A549 treated with CORT108297 at 1 μM for 4 hours (cell line): ENCODE measurements at places on chromosomes 1 and 21. TPM values are rescaled to one million over a fixed set of nuclear protein-coding genes. Genes with fewer than 3 reads are reported as not detected.

CYYR1 gene
- not detected in 5 replicates for total RNA-seq

FCRLA gene
- 0.06 to 0.10 TPM in 2 of 5 replicates, not detected in the others for total RNA-seq

ACTL8 gene
- total RNA-seq: 1.2 to 2.0 TPM (median 1.5 TPM) in 5 replicates

PDZK1 gene
- 0.66 to 0.99 TPM (median 0.77 TPM) in 5 replicates for total RNA-seq

C8A gene
- total RNA-seq: not detected in 5 replicates

LAMC2 gene
- 21.5 to 31.5 TPM (median 24.9 TPM) in 5 replicates for total RNA-seq

TAS1R3 gene
- 0.12 to 0.17 TPM (median 0.14 TPM) in 5 replicates for total RNA-seq

KIAA1614 gene
- 0.40 to 1.2 TPM (median 1.0 TPM) in 5 replicates for total RNA-seq

FCMR gene
- 3.3 to 6.3 TPM (median 4.9 TPM) in 5 replicates for total RNA-seq

NCF2 gene
- 1.3 to 3.9 TPM (median 2.0 TPM) in 5 replicates for total RNA-seq

PTPRU gene
- total RNA-seq: 6.0 to 8.9 TPM (median 7.0 TPM) in 5 replicates

FYB2 gene
- not detected in 5 replicates for total RNA-seq

MAGI3 gene
- 3.2 to 4.7 TPM (median 4.5 TPM) in 5 replicates for total RNA-seq

RAB7B gene
- total RNA-seq: 1.0 to 2.8 TPM (median 1.7 TPM) in 5 replicates

GSTM1 gene
- total RNA-seq: not detected in 5 replicates

TNFRSF1B gene
- 0.21 to 0.47 TPM (median 0.35 TPM) in 5 replicates for total RNA-seq

DIO1 gene
- total RNA-seq: 0.09 TPM in 1 of 5 replicates, not detected in the others
